Suprapubic skin (tissue), 4 donors: ENCODE measurements at places on chromosomes 3 and 15.

- DNase-seq = no peak
Observed at GRCh38 chr15:48595981-48596380, 49.5 kb downstream of the FBN1 start.

- no peak for DNase-seq
Observed at GRCh38 chr3:123553536-123553935, 31.3 kb downstream of the HACD2 start.

GRCh38 chr3:151740581-151740980, 6.9 kb downstream of the AADACL2 start:
- DNase-seq = no peak

DNA sequence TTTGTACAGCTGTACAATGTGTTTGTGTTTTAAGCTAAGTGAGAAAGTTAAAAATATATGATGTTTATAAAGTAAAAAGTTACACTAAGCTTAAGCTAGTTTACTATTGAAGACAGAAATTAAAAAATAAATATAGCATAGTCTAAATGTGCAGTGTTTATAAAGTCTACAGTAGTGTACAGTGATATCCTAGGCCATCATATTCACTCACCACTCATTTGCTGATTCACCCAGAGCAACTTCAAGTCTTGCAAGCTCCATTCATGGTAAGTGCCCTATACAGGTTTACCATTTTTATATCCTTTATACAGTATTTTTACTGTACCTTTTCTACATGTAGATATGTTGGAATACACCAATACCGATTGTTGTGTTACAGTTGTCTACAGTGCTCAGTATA, 553.2 kb upstream of the TBL1XR1 start:
- DNase-seq = no peak

GRCh38 chr15:78276064-78276943, 11.9 kb downstream of the DNAJA4 start:
- DNase-seq = no peak

GRCh38 chr3:13365390-13366379, 54.4 kb downstream of the NUP210 start:
- no peak for DNase-seq

- no peak for DNase-seq
Observed at GRCh38 chr3:134476306-134476705, 9.5 kb downstream of the ANAPC13 start.

GRCh38 chr3:49807431-49808114, 4.5 kb downstream of the INKA1 start:
- DNase-seq = no peak

- no peak for DNase-seq
Observed at GRCh38 chr3:3165241-3165640, 14.2 kb downstream of the CRBN start.

DNA sequence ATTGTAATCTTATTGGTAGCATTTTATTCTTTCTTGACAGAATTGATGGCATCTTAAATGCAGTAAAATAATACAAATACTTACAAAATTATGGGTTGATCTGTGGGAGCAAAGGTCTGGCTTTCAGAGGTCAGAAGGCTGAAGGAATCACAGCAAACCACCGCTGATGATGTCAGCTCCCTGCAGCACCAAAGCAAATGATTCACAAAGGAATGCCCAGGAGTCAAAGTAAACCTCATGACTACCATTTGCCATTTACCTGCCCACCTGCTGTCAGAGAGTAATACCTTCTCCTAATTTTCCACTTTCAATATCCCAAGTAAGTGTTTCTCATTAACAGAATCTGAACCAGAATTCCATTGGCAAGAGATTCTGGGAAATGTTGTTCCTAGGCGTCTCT, 46.1 kb downstream of the CPA3 start:
- DNase-seq = no peak

DNA sequence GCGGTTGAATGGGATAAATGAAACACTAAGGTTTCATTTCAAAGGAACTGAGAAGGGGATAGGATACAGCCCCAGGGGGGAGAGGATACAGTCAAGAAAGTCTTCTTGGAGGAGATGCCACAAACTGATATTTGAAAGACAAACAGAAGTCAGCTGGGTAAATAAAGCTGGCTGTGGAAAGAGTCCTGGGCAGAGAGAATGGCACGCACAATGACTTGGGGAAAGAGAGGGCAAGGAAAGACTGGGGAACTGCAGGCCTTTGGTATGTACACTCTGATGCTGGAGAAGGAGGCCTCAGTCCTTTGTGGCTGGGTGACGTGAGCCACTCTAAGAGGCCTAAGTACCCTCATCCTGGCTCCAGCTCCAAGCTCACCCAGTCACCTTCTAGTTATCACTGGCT, 45.2 kb upstream of the LMCD1 start:
- no peak for DNase-seq

GRCh38 chr15:29677871-29678461, 144.3 kb downstream of the TJP1 start:
- no peak for DNase-seq

- DNase-seq = no peak
Observed at GRCh38 chr15:86649277-86649676, 569.6 kb downstream of the AGBL1 start.
